ENCODE measurements at places on chromosomes 2 and 18.

DNA sequence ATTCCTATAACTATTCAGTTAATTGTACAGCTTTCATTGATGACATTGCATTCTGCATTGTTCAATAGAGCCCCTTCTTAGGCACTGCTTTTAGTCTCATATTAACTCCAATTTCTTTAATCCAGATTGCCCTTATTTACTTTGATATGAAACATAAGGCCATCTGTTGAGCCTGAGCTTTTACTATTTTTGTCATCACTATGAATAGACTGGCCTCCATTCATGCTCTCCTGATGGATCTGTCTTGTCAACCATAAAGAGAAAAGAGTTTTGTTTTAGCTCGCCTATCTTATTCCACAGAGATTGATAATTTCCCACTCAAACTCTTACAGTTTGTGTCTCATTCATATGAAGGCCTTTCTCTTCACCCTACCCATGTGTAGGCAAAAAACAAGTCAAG is 159.2 kb upstream of the DTNA start:
- DNase-seq = no peak

GRCh38 chr2:230441227-230441897 is 25.4 kb downstream of the SP100 start:
- DNase-seq = no peak

DNA sequence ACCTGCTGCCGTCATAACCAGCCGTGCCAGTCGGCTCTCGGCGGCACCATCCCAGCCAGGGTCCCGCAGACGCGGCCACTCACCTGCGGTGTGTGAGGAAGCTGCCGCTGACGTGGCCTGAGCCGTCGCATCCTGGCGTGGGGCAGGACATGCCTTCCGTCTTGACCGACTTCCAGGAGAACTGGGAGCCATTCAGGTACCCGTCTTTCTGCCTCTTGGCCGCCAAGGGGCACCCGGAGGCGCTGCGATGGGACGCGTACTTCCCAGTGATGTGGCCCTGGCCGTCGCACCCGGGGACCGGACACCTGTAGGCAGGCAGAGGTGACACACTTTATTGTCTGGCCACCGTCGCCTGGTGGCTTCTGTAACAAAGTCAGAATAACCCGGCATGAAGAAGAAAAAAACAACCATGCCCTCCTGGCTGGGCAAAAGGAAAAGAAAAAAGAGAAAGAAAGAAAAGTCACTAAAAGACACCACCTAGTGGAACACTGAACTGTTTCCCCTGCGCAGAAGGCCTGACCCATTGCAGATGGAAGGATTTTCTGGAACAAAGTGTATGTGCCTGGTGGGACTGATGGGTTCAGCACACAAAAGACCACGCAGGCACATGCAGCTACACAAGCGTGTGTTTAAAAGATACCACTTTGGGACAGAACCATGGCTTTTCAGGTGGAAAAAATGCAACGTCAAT is 94.9 kb upstream of the PXDN start:
- no peak for DNase-seq

- no peak for DNase-seq
These were observed 141.0 kb downstream of the NR4A2 start for GRCh38 chr2:156191527-156191926.

- no peak for DNase-seq
These were observed 16.9 kb downstream of the ACVR1C start for GRCh38 chr2:157611726-157612125.

GRCh38 chr2:28638102-28638501 is 113.5 kb upstream of the PPP1CB start:
- DNase-seq = no peak

DNA sequence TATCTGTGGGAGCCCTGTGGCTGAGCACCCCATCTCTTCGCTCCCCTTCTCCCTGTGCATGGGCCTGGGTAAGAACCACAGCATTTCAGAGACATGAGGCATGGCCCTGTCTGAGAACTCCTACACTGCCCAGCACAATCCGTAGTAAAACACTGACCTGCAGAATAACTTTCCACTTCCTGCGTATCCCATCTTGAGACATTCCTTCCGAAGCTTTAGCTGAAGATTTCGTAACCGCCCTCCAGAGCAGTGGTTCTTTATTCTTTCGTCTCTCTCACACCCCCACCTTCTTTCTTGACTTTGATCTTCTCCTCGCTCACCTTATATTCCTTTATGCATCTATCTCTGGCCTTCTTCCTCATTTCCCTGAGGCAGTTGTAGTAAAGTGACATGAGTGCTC is 381.1 kb downstream of the HRH4 start:
- DNase-seq = no peak

GRCh38 chr2:121008975-121009374 is 273.3 kb downstream of the GLI2 start:
- DNase-seq = no peak

DNA sequence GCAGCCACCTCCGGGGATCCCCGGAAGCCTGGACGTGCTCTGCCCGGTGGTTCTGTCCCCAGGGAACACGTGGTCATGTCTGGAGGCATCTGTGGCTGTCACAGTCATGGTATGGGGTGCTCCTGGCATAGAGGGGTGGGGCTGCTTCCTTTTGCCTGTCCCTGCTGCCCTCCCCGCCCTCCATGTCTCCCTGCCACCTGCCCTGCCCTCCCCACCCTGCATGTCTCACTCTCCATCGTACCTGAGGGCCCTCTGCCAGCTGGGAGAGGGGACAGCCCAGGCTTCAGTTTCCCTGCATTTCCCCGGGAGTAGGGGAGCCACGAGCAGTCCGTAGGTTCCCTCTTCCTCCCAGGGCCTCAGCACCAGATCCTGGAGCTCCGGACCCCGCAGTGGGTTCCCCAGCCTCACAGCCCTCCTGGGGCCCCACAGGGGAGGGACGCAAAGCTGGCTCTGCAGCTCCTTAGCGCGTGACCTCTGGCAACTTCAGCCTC is 90.0 kb upstream of the CTDP1 start:
- no peak for DNase-seq

DNA sequence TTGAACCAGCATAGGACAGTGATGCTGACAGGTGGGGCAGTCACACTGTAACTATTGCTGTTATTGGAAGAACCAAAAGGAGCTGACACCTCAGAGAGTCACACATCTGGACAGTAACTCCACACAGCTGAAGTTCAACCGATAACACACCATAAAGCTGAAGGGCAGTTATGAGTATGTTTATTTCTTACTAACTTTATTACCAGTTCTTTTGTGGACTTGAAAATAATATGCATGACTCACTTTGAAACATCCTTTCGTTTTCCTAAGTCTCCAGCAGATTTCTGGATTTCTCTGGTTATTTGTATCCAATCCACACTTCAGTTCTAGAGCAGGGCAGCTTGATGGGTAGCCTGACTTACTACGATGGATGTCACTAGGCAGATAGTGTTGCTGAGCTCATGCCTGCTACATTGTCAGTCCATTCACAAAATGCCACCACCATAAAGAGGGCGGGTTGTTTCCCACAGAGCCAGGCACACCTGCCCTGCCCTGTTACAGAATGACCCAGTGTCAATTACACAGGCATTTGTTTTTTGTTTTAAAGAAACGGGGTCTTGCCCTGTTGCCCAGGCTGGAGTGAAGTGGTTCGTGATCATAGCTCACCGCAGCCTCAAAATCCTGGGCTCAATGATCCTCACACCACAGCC is 8.4 kb upstream of the AGBL5 start:
- no peak for DNase-seq

DNA sequence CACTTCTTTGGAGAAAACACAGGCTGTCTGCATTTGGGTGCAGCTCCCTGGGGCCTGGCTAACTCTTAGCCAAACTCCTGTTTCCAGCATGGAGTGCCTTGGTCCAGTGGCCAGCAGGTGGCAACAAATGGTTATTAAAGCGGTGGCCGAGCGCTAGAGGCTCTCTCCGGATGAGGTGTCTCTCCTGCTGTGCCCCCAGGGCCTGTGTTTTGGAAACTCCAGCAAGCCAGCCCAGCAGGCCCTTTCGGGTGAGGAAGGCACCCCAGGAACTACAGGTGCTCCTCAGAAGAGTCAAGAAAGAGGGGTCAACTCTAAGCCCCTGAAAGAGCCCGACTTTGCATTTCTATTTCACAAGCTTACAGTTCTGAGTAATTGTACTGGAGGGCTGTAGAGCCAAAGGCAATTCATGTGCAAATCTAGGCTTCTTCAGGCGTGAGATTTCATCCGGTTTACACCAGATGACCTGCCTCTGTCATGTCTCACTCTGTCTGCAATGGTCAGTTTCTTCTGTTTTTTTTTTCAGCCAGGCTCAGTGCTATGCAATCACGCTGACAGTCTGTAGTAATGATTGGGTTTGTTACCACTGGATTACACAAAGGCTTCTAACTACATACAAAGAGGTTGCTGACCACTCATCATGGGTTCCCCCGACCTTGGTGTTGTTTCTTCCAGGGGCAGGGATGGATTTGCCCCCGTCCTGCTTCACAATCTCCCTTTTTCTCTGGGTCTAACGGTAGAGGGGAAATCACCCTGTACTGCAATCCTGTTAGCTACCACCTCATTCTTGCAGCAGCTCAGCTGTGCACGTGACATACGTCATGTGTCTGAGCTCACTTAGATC is 7.6 kb upstream of the CHRNA1 start:
- no peak for DNase-seq

DNA sequence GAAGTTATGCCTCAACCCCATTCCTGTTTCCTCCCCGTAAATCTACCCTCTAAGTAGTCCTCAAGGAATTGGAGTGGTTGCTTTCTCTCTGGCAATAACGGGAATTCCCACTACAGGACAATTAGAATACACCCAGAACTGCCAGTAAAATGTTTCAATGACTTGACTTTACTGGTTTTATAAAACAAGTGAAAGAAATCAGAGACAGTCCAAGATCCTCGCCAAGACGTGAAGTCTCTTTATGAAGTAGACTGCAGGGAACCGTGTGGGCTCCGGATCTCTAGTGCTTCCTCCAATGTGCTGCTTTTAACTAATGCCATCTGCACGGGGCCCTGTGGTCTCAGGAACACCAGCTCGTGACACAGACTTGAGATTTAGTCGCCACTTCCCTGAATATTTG is 101.4 kb downstream of the CPO start:
- DNase-seq = no peak

DNA sequence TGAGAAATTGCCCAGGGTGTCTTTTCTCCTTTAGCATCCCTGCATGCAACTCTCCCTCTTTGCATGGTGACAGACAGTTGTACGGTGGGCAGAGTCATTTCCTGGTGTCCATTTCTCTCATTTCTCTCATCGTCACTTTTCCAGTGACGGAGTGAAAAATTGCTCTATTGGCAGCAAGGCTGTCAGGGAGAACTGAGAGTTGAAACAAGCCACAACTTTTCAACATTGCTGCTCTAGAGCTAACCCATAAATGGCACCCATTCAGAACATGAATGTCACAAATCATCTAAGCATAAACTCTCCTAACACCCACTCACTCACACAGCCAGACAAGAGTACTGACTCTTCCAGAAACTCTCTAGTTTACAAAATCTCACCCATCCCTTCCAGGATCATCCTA is 55.7 kb downstream of the ZC3H8 start:
- DNase-seq = no peak

GRCh38 chr2:237820421-237820820 is 21.8 kb downstream of the RBM44 start:
- no peak for DNase-seq

DNA sequence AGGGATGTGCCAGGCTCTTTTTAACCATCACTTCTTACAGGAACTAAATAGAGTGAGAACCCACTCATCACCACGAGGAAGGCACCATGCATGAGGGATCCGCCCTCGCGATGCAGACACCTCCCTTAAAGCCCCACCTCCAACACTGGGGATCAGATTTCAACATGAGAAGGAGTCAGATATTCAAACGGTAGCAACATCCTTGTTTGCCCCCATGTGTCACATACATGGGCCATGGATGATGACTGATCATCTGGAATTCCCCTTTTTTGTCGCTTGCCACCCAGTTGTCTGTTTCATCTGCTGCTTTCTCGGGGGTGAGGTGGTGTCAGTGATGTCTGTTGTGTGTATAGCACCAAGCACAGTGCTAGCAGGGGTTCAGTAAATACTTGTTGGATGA is 57.9 kb downstream of the NCK2 start:
- DNase-seq = peak; percentile 46

GRCh38 chr2:8803658-8804379 is 33.6 kb downstream of the KIDINS220 start:
- DNase-seq = peak; percentile 12

DNA sequence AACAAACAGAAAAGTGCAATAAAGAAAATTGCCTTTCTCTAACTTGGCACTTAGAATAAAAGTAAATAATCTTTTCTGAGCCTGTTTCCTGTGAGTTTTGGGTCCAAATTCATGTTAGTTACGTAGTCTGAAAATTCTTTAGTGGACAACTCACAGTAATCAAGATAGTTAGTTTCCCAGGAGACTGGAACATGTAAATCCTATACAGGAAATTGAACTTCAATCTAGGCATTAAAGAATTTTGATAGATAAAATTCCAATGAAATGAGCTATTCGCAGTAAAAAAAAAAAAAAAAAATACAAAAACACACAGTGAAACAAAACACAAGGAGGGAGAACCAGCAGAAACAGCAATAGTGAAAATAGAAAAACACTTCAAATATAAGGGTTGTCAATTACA is 83.8 kb upstream of the REG3G start:
- DNase-seq = no peak

- DNase-seq = no peak
These were observed 129.5 kb upstream of the TTC27 start for GRCh38 chr2:32498306-32498705.

DNA sequence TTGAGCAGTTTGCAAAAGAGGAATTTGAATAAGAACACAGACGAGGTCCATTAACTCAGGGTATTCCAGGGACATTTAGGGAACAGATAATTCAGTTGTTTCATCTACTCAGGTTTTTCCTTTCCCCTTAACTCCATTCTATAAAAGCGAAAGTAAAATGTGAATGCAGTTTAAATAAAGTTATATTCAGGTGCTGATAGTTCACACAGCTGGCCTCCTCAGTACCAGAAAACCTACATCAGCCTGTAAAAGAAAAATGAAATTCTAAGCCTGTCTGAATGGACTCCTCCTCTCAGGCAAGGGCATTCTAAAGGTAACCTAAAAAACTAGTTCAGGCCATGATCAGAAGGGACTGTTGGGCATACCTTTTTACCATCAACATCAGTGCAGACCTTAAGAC is 873.8 kb downstream of the SUCLG1 start:
- DNase-seq = no peak

DNA sequence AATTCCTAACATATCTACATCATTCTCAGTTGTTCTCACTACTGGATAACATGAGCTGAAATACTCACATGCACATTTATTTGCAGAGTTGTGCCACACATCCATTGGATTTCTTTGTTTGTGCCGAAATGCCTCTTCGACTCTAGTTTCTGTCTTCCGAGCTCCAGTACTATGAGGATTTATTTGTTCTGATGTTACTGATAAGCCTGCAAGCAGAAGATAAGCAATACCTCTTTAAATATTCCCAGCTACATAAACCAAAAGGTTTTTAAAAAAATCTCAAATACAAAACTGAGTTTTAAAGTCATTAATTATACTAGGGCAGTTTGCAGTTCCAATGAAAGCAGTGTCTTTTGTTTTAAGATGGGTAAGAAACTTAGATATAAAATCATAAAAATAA is 164.8 kb downstream of the ATAD2B start:
- no peak for DNase-seq

DNA sequence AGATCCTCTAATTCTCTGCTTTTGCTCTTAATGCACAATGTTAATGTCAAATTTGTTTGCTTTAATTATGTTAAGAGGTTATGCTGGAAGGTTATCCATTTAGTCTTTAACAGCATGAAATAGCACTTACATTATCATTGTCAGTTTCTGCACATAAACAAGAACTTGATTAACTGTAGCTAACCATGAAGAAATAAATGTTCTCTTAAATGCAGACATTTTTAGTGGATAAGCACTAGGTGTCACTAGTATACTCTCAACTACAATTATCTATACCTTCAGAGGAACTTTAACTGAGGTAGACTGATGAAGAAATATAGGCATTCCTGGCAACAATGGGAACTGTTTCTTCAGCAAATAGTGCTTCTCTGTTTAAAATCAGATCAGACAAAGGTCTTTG is 178.8 kb upstream of the CHST9 start:
- no peak for DNase-seq
